ENCODE measurements at places on chromosomes 1 and 21. TPM values are rescaled to one million over a fixed set of nuclear protein-coding genes. Genes with fewer than 3 reads are reported as not detected.

ILDR2 gene
- total RNA-seq = 0.42 TPM

KCNT2 gene
- 13.8 TPM for total RNA-seq

CDA gene
- total RNA-seq = 9.0 TPM

KCNJ10 gene
- 0.10 TPM for total RNA-seq

DNA sequence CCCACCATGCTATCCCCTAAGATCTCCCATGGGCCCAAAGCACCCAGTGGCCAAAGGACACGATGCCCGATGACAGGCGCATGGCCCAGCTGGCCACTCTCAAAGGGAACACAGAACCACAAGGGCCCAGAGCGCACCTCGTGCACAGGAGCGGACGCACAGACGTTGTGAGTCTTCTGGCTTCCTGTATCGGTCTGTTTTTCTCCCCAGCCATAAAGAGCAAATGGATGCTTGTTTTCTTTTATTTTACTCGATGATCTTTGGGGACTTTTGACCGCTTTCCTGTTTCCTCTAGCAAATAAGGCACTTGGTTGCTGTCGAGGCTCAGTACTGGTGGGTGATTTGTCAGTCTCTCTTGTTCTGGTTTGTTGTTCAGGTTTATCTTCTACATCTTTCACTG, 16.2 kb downstream of the CCSAP start:
- H3K27ac ChIP-seq = no peak overlapping the region
- DNase-seq = no peak
- H3K4me1 ChIP-seq = no peaks in the 10 kb centered on the region
- H3K4me3 ChIP-seq = no peak overlapping the region

- H3K27ac ChIP-seq = no peak overlapping the region
- no peak for DNase-seq
- no peaks in the 10 kb centered on the region for H3K27me3 ChIP-seq
- no peak overlapping the region for H3K4me3 ChIP-seq
These were observed 156.0 kb downstream of the SLC45A1 start for GRCh38 chr1:8473891-8474300.

- no peak overlapping the region for H3K4me3 ChIP-seq
- H3K27me3 ChIP-seq = no peaks in the 10 kb centered on the region
- DNase-seq = no peak
- no peaks in the 10 kb centered on the region for H3K36me3 ChIP-seq
- H3K4me1 ChIP-seq = no peaks in the 10 kb centered on the region
These were observed 15.5 kb upstream of the MAP3K7CL start for GRCh38 chr21:29114765-29115500.

- no peaks in the 10 kb centered on the region for H3K4me1 ChIP-seq
- H3K4me3 ChIP-seq = no peak overlapping the region
- H3K27ac ChIP-seq = no peak overlapping the region
- no peak for DNase-seq
These were observed 7.0 kb downstream of the BCAN start for GRCh38 chr1:156648951-156649350.

GRCh38 chr1:81543764-81544163, 257.0 kb upstream of the ADGRL2 start:
- no peak for DNase-seq
- no peaks in the 10 kb centered on the region for H3K36me3 ChIP-seq
- no peak overlapping the region for H3K27ac ChIP-seq
- no peaks in the 10 kb centered on the region for H3K4me1 ChIP-seq

DNA sequence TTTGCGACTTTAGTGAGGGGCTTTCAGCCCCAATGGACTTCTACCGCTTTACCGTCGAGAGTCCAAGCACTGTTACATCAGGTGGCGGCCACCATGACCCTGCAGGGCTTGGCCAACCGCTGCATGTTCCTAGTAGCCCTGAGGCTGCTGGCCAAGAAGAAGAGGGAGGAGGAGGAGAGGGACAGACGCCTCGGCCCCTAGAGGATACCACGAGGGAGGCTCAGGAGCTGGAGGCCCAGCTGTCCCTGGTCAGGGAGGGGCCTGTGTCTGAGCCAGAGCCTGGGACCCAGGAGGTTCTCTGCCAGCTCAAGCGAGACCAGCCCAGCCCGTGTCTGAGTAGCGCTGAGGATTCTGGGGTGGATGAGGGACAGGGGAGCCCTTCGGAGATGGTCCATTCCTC, 8.6 kb upstream of the SLC25A34 start:
- H3K4me1 ChIP-seq = no peaks in the 10 kb centered on the region
- H3K27ac ChIP-seq = no peak overlapping the region
- no peak for DNase-seq
- H3K27me3 ChIP-seq = no peaks in the 10 kb centered on the region

- no peaks in the 10 kb centered on the region for H3K27me3 ChIP-seq
- H3K4me3 ChIP-seq = no peak overlapping the region
- H3K36me3 ChIP-seq = no peaks in the 10 kb centered on the region
- no peak for DNase-seq
These were observed 90.5 kb downstream of the CD247 start for GRCh38 chr1:167427848-167428247.

GRCh38 chr1:41696381-41696780, 211.9 kb upstream of the EDN2 start:
- H3K27me3 ChIP-seq = no peaks in the 10 kb centered on the region
- no peaks in the 10 kb centered on the region for H3K4me1 ChIP-seq
- H3K27ac ChIP-seq = no peak overlapping the region
- DNase-seq = no peak

DNA sequence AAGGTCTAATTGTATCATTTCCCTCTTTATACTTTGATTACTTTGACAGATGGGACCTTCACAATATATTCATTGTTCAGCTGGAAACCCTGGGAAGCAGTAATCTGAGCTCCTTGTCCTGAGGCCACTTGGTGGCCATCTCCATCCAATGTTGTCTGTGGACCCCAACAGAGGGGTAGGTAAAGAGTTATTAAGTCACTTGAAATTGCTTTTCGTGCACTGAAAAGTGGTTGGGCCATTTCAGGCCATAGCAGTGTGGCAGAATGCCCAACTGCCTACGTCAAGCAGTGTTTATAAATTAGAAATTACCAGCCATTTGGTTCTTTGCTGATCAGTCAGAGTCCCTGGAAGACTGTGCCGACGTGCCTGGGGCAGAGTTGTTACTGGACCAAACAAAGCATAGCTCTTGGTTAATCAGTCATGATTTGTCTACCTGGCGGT, 308.3 kb upstream of the USP25 start:
- no peaks in the 10 kb centered on the region for H3K36me3 ChIP-seq
- H3K4me1 ChIP-seq = no peaks in the 10 kb centered on the region
- H3K27ac ChIP-seq = no peak overlapping the region
- no peaks in the 10 kb centered on the region for H3K27me3 ChIP-seq
- DNase-seq = no peak

DNA sequence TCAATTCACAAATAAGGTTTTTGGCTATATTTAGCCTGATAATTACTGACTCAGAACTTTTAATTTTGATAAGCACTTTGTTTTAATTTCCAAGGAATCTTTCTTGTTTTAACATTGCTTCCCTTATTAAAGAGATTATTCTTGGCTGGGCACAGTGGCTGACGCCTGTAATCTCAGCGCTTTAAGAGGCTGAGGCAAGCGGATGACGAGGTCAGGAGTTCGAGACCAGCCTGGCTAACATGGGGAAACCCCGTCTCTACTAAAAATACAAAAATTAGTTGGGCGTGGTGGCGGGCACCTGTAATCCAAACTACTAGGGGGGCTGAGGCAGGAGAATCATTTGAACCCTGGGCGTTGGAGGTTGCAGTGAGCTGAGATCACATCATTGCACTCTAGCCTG, 13.8 kb downstream of the ALG14 start:
- H3K27me3 ChIP-seq = no peaks in the 10 kb centered on the region
- no peaks in the 10 kb centered on the region for H3K36me3 ChIP-seq
- no peak overlapping the region for H3K27ac ChIP-seq
- H3K4me3 ChIP-seq = no peak overlapping the region
- no peak for DNase-seq
- no peaks in the 10 kb centered on the region for H3K4me1 ChIP-seq

- no peak for DNase-seq
- no peaks in the 10 kb centered on the region for H3K36me3 ChIP-seq
- H3K27me3 ChIP-seq = no peaks in the 10 kb centered on the region
- no peak overlapping the region for H3K4me3 ChIP-seq
These were observed 2.7 kb downstream of the CDKN2C start for GRCh38 chr1:50972766-50973165.
